Stimulated activated CD4-positive, alpha-beta T cell treated with anti-CD3 and anti-CD28 coated beads, Interleukin-2, amount 100 ng/mL, for 48 hours (primary cell): ENCODE measurements at places on chromosomes 5 and 9.

GRCh38 chr9:75775966-75776691 is 114.3 kb upstream of the PCSK5 start:
- no peak for DNase-seq

DNA sequence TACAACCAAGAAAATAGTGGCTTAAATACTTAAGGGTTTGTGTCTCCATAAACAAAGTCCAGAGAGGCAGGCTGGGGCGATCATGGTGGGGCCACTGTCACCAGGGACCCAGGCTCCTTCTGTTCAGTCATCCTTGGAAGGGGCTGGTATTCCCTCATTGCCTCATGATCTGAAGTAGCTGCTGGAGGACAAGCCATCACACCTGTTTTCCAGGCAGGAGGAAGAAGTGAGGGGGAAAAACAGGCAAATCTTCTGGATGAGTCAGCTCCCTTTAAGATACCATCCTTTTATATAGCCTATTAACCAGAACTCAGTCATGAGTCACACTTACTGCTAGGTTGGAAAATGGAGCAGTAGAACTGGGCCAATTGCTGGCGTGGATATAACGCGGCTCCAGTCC is 92.3 kb downstream of the DAP start:
- DNase-seq = no peak

DNA sequence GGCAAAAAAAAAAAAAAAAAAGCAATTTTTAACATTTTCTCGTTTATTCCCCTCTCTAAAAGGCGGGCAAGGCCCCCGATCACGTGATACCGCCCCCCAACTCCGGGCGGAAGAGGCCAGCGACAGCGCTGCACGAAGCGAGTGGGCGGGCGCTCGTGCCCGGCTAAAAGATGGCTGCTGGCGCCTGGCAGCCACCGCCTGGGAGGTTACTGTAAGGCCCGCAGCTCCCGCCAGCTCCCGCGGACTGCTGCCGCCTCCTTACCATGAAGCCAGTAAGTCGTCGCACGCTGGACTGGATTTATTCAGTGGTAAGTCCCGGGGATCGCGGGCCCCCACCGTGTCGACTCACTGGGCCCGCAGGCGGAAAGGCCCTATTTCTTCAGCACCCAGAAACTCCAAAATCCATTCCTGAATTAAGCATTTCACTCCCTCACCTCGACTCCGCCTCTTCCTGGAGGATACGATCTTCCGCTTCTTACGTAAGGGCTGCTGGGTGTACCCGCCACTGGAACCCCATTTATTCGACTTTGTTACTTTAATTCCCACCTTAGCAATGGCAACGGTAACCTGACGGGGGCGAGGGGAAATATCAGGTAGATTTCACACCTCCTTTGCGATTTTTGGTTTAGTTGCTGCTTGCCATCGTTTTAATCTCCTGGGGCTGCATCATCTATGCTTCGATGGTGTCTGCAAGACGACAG is at the start of the genes SMIM27 and TOPORS:
Gene SMIM27, plus strand, starts transcription at position 156 of the 701 bp plus-strand sequence. Its CDS starts 108 bp downstream, at position 264.
Gene TOPORS, minus strand, starts transcription at position 415 of the 701 bp plus-strand sequence. Its CDS starts 150 bp downstream, at position 265.
- peak; percentile 87 for DNase-seq

- DNase-seq = no peak
Measured at GRCh38 chr5:3036041-3036788, 284.7 kb upstream of the IRX2 start.

- DNase-seq = no peak
Measured at GRCh38 chr9:13118313-13118712, 161.2 kb downstream of the MPDZ start.

DNA sequence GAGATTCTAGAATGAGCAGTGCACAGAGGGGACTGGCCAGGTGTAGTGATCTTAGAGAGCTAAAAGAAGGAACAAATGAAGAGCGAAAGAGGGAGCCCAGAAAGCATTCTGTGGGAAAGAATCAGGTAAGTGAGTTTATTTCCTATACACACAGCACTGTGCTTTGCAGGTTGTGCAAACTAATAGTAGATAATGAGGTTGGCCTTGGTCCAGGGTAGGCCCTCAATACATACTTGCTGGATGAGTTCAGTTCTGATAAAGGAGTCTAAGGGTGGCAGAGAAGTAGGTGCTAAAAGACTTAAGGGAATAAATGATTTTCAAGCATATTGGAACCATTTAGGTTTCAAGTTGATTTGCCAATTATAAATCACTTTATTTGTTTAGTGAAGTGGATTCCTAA is 122.0 kb downstream of the NPR3 start:
- no peak for DNase-seq

GRCh38 chr5:149617760-149618306 is 36.5 kb downstream of the ARHGEF37 start:
- no peak for DNase-seq

GRCh38 chr5:74462356-74462755 is 178.2 kb downstream of the ENC1 start:
- no peak for DNase-seq

DNA sequence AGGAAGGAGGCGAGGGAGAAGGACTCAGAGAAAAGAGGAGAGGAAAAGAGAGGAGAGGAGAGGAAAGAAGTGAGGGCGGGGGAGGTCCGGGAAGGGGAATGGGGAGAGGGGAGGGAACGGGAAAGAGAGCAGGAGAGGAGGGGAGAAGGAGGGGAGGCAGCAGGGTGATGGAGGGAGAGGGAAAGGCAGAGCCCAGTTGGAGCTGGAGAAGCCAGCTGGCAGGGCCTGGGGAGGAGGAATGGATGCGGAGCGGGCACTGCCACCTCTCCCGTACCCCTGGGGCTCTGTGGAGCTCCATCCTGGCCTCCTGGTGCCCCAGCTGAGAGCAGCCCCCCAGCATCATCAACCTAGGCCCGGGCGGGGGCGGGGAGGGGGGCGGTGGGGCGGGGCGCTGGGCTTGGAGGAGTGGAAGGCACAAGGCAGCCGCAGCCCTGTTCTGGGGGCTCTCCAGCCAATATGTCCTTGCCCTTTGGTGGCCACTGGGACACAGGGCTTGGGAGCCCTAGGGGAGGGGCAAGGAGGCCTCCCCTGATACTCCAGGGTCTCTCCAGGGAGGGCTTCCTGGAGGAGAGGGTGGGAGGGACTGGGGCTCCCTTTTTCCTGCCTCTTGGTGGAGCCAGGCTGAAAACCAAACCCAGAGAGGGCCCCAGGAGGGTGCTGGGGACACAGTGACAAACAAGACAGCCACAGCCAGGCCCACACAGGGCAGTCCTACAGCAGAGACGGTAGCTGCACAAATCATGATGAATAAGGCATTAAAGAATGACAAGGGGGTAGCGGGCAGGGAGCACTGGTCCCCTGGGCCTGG is 123.7 kb downstream of the C9orf50 start:
- DNase-seq = no peak

GRCh38 chr5:121963392-121963791 is 1.6 kb downstream of the SRFBP1 start:
- DNase-seq = no peak

- no peak for DNase-seq
Measured at GRCh38 chr5:80182809-80183580, 72.9 kb downstream of the SERINC5 start.
